ENCODE measurements at places on chromosomes 6 and 20. TPM values are rescaled to one million over a fixed set of nuclear protein-coding genes. Genes with fewer than 3 reads are reported as not detected.
A peak's percentile ranks its signal among the peaks of the same experiment; 100 is the strongest.

The COL10A1 gene
- not detected for total RNA-seq

The OLIG3 gene
- 0.14 TPM for total RNA-seq

The CD24 gene
- 1.9 TPM for total RNA-seq

The CAGE1 gene
- not detected for total RNA-seq

The PEX7 gene
- 4.2 TPM for total RNA-seq

The PBOV1 gene
- total RNA-seq, result not detected

The CTCFL gene
- total RNA-seq, result not detected

The RWDD1 gene
- total RNA-seq, result 18.0 TPM

DNA sequence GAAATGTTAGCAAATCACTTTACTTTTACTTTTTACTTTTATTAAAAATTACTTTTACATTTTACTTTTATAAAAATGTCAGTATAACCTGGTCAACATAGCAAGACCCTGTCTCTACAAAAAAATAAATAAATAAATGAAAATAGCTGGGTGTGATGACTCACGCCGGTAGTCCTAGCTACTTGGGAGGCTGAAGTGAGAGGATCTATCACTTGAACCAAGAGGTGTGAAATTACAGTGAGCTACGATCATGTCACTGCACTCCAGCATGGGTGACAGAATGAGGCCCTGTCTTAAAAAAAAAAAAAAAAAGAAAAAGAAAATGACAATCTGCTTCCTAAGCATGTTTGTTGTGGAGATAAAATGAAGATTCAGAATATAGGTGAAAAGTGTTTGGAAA lies 31.0 kb upstream of the FBXO30 start:
- DNase-seq, result no peak

DNA sequence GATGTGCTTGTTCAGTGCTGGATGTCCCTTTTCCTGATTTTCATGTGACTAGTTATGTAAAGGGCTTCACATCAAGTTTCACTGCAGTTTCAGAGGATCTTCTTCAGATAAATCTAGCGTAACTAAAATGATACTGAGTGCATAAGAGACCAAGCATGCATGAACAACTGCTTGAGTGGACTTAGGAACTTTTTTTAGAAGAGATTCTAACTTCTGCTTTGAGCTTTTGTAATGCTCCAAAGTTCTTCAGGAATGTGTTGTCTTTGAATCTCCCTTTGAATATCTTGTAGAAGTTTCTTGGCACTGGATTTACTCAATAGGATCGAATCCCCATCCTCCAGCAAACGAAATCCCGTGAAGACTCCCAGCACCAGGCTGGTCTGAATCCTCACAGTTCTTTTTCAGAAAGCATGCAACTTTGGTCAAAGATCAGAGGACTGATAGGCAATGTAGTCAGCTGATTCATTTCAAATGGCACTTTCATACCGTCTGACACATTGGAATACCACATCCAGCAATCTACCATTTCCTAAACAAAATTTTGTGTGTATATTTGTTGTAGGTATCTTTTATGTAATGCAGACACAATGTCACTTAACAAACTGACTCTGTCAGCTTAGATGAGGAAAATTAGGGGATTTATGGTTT lies 33.2 kb downstream of the ENPP1 start:
- DNase-seq, result no peak

DNA sequence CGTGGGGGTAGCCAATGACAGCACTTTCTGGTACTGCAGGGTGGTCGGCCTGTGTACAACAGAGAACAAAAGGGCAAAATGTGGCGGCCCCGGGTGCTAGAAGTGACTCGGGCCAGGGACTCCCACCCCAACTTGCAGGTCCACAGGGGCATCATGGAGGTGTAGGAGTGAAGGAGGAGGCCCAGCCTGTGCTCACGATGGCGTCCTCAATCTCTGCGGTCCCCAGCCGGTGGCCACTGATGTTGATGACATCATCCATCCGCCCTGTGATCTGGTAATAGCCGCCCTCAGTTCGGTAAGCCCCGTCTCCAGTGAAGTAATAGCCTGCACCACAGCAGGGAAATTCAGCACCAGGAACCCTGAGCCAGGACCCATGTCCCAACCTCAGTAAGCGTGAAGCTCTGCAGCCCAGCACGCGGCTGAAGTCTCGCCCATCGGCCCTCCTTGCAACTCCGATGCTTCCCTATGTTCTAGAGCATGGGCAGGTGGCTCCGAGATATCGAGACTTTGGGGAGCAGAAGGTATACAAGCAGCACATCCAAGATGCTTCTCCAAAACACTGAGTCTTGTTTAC lies 20.2 kb upstream of the APMAP start:
- DNase-seq, result no peak

DNA sequence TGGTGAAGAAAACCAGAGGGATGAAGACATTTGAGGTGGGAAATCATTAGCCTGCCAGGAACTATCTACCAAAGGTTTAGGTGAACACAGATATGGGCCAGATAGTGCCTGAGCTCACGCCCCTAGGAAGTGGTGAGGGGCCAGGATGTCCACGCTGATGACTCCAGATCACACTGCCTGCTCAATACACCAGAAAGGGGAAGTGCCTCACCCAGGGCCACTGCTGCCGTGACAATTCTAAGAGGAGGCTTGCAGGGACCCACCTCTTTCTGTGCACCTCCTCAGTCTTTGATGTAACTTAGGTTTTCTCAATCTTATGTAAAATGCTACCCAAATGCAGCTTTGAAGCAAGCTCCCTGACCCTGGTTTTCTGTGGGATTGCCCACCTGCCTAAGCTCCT lies 5.4 kb upstream of the RAB44 start:
- no peak for DNase-seq

- no peak for DNase-seq
Measured at GRCh38 chr6:77038807-77039206, 424.5 kb downstream of the HTR1B start.

DNA sequence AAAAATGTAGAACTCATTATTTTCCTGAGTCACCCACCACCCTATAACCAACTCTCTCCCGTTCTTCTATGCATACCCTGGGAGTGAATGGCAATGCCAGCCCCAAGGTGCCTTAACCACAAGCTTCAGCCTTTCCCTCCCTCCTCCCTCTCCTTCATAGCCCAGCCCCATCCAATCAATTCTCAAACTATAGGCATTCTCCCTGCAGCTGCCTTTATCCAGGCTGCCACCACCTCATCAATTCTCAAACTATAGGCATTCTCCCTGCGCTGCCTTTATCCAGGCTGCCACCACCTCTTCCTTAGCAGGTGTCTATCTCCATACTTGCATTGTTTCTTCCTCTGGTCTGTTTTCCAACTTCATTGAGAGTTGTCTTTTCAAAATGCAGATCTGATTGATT lies 77.1 kb downstream of the PLEKHG1 start:
- DNase-seq, result no peak

DNA sequence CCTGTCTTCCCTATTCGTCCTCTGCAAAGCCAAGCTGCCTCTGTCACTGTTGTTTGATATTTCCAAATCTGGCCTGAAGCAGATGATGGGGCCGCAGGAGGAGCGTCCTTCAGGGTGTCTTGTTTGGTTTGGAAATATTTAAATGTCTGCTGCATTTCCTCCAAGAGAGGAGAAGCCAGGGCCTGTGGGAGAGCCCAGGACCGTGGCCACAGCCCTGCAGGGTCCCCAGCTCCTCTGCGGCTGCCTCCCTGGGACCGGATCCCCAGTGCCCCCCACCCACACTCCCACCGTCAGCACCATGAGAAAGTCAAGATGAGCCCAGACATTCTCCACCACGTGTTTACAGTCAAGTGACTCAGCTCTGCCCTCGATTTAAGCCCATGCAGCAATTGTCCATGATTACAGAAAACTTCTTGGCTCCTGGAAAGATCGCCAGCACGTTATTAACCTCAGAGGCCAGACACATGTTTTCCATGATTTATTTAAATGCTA lies 18.2 kb downstream of the FOXF2 start:
- DNase-seq, result no peak

DNA sequence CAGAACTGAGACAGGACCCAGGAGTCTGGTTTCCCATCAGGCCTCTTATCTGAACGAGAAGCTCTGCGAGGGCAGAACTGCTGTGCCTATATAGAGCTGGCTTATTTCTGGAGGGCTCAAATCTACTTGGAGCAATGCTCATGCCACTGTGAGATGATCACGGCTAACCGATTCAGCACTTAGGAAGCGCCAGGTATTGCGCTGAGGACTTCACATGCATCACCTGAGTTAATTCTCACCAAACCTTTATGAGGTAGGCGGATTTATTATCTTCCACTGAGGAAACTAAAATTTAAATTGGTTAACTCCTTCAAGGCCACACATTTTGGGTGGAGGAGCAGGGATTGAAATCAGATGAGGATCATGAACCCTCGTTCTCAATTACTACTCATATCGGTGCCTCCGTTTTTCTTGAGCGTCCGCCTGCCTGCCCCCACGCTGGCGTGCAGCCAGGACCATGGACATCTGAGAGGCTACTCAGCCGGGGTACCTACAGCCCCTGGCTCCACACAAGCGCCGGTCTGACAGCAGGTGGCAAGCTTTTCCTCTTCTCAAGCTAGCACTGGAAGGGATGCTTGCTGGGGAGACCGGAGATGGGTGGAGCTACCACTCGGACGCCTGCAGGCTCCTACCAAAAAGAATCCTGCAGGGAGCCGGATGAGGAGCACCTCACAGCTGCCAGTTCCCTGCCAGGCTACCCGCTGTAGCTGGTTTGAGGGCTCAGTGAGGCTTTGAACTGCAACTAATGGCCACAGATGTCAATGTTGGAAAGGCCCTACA lies 1.0 kb upstream of the PCIF1 start:
- peak; percentile 63 for DNase-seq

GRCh38 chr6:170291271-170292110 lies 613 bp upstream of the DLL1 start:
- no peak for DNase-seq

- no peak for DNase-seq
Measured at GRCh38 chr20:36875702-36876472, at the start of gene TLDC2. TLDC2 (plus strand) TSS chr20:36876138; CDS start chr20:36876175, 37 bp downstream.

DNA sequence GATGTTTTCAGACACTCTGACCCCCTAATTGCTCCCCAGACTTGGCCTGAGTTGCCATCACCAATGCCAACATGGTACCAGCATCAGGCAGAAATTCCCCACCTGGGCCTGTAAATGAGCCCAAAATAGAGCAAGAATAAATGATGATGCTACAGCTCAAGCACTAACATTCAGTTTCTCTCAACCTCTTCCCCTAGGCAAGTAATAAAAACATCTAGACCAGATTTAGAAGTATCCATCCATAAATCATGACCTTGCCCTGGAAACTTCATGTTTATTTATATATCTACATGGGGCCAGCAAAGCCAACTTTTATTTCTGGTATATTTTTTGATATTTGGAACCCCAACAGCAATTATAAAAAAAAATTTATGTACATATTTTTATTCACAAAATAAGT lies 221.4 kb upstream of the PLN start:
- DNase-seq, result no peak

GRCh38 chr6:137768935-137769334 lies 98.1 kb upstream of the TNFAIP3 start:
- DNase-seq, result no peak

- peak; percentile 49 for DNase-seq
Measured at GRCh38 chr6:130602151-130602770, 224.9 kb upstream of the SMLR1 start.

DNA sequence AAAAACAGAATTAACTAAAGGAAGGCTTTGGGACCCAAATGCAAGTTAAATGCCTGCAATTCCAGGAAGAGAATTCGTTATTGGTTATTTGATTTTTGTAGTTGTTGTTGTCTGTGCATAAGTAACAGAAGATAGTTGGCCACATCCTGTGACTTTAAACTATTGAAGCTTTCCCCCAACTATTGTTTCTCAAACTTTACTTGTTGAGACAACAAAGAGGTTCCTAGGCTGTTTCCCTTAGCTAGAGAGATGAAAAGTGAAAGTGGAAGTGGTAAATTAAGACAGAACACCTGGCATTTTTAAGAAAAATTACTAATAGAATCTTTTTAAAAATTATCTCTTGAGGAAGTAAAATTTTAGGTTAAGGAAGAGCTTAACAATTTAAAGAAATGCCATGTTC lies 525.2 kb downstream of the PKHD1 start:
- DNase-seq, result no peak

DNA sequence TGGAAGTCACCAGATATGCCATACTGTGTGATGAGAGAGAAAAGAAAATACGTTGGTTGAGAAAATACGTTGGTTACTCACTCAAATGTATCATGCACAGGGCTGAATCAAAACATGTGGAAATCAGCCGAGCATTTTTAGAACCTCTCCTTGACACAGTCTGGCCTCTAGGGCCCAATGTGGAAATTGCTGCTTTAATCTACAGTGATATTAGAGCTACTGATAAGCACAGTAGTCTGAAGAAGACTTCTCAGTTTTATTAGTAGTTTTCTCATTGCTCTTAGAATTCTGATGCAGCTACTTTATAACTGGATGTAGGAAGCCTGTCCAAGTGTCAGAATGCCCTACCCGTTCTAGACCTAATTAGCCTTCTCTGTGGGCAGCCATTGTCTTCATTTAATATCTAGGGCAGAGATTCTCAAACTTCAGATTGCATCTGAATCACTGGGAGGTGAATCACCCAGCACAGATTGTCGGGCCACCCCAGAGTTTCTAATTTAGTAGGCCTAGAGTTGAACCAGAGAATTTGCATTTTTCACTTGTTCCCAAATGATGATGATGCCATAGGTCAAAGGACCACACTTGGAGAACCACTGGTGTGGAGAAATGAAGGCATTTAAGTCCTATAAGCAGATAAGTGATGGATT lies 229.1 kb downstream of the PLCB1 start:
- no peak for DNase-seq

GRCh38 chr6:168164462-168165061 lies 85.5 kb upstream of the FRMD1 start:
- DNase-seq, result no peak

DNA sequence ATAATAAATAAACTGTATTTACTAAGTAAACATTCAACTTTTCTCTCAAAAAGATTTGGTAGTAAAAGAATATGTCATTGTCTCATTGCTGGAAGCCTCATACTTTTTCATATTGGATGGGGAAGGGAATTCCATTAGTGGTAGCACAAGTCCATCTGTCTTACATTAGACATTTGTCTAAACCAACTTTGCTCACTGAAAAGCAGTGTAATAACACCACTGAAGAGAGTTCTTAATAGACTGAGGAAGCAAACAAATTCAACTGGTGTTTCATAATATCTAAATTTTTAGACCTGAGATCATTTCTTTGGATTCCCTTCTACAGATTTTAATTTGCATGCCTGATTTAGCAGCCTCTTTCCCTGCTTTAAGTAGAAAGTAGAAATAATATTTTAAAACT lies 62.7 kb downstream of the PLCB1 start:
- DNase-seq, result no peak

GRCh38 chr6:35485402-35485877 lies 11.4 kb downstream of the TEAD3 start:
- DNase-seq, result no peak

- DNase-seq, result no peak
Measured at GRCh38 chr6:101011186-101011585, 130.1 kb upstream of the ASCC3 start.

- DNase-seq, result no peak
Measured at GRCh38 chr20:41669708-41670263, 51.6 kb upstream of the CHD6 start.

DNA sequence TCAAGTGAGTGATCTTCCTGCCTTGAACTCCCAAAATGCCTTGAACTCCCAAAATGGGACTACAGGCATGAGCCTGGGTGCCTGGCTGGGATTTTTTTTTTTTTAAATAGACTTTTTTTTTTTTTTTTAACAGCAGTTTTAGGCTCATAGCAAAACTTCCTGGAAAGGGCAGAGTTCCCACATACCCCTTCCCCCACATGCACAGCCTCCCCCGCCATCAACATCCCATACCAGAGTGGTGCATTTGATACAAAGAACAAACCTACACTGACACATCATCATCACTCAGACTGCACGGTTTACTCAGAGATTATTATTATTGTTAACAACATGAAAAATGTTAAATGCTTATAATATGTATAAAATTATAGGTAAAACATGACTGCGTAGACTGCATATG lies 26.0 kb downstream of the UQCC1 start:
- no peak for DNase-seq

Measured in activated naive CD4-positive, alpha-beta T cell treated with anti-CD3 and anti-CD28 coated beads, Interleukin-2, amount 50 U/mL, for 72 hours (primary cell).